ENCODE measurements at places on chromosomes 2 and 18. TPM values are rescaled to one million over a fixed set of nuclear protein-coding genes. Genes with fewer than 3 reads are reported as not detected.

Gene RAD51AP2
- total RNA-seq: not detected

Gene PPM1G
- total RNA-seq: 219 TPM

Gene TP53I3
- total RNA-seq: 57.1 TPM

Gene PPP4R3B
- 37.9 TPM for total RNA-seq

Gene SGPP2
- not detected for total RNA-seq

Gene MGAT4A
- total RNA-seq: 5.6 TPM

Gene GPR45
- not detected for total RNA-seq

Gene LONRF2
- 0.47 TPM for total RNA-seq

Gene SLC4A5
- not detected for total RNA-seq

GRCh38 chr18:78915446-78916008 lies 64.1 kb upstream of the SALL3 start:
- no peak for DNase-seq

DNA sequence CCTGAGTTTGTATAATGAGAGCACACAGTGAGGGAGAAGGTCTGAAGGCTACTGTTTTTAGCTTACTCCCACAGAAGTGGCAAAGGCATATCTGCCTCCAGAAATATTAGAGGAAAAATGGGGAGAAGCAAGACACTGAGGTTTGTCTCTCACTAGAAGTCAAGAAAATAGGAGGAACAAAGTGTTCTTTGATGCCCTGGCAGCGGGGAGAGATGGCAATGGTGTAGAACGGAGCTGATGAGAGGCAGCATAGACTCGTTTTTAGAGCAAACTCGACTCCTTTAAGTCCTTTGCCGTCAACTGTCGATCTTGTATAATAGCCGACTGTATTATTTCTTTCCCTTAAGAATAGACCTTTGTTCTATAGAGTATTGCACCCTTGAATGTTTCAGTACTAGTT lies 73.8 kb downstream of the ANKRD44 start:
- DNase-seq: no peak

DNA sequence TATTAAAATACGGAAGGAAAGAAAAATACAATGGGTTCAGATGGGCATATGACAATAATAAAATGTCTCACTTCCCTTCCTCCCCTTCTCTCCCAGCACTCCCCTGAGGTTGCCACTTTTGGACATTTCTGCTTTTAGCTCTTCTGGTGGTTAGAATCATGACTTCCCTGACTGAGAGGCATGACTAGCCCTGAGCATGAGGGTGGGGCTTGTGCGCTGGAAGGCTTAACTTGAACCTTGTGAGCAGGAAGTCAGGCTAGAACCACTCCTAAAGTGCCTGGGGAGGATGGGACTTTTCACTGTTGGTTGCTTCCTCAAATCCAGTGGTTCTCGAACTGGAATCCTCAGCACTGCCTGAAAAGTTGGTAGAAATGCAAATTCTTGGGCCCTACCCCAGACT lies 19.7 kb upstream of the ARHGAP25 start:
- peak; percentile 25 for DNase-seq

- DNase-seq: no peak
These were observed 682.7 kb upstream of the RAB6C start for GRCh38 chr2:129296806-129297205.

- DNase-seq: no peak
These were observed 498.7 kb upstream of the SPRED2 start for GRCh38 chr2:65931056-65931455.

DNA sequence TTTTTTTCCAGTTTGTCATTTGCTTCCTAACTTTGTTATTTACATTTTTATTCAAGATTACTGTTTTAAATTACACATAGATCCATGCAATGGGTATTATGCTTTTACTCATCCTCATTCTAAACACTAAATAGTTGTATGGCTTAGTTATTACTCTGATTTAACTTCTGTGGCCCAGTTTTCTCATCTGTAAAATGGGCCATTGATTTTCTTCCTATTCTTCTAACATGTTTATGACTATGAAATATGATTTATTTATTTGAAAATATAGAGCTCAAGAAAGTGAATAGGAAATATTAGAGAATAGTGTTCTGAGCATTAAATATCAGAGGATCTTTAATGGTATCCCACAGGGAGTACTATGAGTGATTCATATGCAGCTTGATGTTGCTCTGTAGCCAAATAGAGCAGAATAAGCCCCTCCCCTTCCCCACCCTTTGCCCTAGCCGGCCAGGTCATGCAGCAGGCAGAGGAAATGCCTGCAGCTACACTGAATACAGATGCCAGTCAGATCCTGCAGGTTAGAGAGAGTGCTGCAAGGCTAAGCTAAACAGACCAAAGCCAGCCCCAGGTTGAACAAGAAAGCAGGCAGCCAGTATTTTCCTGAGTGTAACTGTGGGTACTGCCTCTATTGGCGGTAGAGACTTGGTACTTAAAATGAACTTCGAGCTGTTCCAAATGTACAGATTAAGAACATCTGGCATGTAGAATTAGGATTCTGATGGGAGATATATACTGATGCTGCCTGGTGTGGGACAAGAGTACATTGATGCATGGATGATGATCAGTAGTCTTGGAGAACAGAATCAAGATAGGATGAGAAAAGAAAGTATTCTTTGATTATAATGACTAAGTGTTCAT lies 11.7 kb upstream of the ACYP2 start:
- peak; percentile 87 for DNase-seq

DNA sequence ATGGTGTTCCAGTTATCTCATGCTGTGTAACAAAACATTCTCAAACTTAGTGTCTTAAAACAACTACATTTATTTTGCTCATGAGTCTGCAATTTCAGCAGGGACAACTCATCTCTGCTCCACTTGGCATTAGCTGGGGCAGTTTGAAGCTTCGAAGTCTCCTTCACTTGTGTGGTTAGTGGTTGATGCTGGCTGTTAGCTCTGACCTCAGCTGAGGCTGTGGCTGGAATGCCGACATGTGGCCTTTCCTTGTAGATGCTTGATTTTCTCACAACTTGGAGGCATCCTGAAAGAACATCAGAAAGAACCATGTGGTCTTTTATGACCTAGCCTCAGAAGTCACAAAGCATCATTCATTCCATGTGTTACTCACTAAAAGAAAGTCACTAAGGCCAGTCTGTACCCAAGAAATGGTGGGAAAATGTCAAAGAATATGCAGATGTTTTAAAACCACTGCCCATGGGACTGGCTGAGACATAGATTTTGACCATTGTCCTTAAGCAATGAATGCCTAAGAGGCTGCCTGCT lies 3.8 kb upstream of the TMSB10 start:
- DNase-seq: peak; percentile 79

DNA sequence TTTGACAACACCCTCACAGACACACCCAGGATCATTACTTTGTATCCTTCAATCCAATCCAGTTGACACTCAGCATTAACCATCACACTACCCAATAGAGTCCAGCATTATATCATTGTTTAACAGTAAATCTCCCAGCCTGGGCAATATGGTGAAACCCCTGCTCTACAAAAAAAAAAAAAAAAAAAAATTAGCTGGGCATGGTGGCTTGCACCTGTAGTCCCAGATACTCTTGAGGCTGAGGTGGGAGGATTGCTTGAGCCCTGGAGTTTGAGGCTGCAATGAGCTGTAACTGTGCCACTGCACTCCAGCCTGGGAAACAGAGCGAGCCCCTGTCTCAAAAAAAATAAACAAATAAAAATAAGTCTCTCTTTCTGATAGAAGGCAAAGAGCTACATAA lies 304.0 kb downstream of the STK39 start:
- no peak for DNase-seq

DNA sequence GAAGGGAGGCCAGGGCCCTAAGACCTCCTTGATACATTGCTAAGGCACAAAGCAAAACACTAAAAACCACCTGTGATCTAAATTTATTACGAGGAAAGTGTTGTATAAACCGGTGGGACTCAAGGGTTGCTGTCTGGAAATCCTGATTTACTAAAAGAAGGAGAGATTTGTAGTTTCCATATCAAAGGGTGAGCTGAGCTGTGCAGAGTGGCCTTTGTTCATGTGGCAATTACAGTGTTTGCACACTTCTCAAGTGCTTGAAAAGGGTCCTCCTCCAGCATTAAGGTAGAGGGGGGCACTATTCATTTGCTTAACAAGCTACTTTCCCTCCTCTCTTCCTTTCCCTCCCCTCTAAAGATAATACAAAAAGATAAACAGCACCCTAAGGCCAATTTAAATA lies 30.5 kb upstream of the ITGA4 start:
- DNase-seq: no peak

DNA sequence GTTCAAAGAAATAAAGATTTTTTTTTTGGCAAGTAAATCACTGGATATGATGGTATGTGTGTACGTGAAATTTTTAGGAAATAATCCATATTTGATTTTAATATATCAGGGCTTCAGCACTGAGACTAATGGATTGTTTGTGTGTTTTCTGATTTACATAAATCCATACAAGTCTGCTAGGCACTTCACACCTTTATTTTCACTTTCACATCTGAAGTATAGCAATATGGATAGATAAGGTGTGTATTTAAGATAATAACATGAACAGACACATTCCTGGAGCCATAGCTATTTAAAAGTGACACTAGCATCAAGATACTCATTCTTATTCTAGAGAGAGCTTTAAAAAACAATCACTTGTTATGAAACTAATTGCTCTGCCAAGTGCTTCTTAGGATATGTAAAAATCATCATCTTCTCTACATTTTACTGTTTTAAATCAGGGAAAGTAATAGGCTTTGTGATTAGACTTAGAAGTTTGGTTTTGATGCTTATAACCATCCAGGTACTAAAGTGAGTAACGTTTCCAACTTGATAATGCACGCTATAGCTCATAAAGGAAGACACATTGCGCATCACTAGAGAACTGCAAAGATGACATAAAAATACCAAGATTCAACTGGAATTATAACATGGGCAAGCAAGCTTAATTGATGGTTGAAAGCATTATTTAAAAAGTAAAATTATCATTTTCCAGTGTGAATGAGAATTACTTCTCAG lies 208.9 kb downstream of the ZEB2 start:
- DNase-seq: no peak

GRCh38 chr2:8445580-8445979 lies 236.3 kb upstream of the ID2 start:
- DNase-seq: no peak

DNA sequence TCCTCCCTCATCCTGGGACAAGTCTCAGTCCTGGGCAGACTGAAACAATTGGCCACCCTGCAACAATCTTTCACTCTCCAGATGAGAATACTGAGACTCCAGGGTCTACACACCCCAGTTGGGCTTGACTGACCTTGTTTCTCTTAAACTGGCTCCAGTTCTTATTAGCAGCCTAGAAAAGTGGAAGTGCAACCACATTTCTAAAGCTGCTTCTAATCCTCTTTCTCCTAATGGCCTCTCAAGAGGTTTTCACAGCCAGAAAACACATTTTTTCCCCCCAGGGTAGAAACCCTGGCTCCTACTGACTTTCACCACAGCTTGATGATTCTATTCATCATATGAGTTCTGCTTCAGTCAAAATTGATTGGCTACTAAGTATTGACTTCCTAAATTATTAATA lies 45.8 kb downstream of the SLC4A5 start:
- no peak for DNase-seq

DNA sequence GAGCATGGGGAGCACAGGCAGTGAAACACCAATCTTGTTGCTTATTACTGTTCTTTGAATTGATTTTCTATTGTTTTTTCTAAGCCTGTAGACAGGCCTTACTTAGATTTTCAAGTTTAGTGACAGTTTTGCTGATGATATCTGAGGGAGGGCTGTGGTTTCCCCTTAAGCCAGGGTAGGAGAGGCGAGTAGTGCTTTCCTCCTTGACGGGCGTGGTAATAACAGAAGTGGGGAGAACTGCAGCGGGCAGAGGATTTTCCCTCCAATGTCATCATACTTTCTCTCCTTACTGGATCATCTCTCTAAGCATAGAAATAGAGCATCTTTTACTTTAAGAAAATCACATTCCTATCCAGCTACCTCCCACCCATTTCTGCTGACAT lies 314.4 kb downstream of the ALK start:
- no peak for DNase-seq

DNA sequence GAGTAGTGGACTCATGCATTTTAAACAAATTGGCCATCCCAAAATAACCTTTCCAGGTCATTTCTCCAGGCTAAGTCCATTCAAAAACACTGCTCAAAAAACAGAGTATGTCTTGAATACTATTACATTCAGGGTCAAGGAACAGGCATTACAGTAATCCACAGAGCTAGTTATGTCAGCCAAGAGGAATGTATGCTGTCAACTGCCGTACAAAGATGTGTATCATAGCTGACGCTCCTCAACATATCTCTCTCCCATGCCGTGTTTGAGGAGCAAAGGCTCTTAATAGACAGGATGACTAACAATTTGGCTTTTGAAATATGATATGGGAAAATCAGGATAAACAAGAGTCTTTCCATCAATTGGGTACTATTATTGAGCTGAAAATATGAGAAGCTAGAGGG lies 68.8 kb upstream of the KCTD1 start:
- DNase-seq: peak; percentile 78

DNA sequence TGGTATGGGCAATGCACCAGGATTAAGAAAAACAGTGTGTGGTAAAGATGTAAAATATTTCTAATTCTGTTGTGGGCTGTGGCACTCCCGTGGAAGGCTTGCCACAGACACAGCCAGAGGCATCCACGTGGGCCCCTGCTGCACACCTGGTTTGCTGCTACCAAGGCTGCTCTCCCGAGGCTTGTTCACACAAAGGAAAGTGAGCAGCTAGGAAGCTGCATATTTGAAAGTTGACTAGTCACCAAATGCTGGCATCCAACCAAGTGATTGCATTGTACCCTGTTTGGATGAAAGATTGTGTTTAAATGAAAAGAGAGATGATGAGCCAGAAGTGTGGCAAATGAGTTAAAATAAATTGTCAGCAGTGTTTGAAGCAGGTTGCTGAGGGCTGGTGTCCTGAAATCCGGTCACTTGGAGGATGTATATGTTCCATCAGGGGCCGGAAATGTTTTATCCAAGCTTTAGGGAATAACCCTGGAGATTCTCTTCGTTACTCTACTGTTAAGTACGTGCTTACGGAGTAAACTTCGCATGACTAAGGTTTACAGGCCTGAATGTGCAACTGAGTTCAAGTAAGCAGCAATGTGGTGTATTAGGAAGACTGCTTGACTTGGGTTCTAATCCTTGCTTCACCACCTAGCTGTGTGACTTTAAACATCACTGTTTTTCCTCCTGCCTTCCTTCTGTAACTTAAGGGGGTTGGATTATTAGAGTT lies 86.1 kb downstream of the MSH2 start:
- DNase-seq: peak; percentile 86

GRCh38 chr2:211477537-211478275 lies 921.3 kb downstream of the CPS1 start:
- DNase-seq: no peak

- DNase-seq: no peak
These were observed 638 bp downstream of the RPS7 start for GRCh38 chr2:3575534-3576262.

- DNase-seq: no peak
These were observed 55.9 kb downstream of the KCTD18 start for GRCh38 chr2:200453853-200454534.

- DNase-seq: peak; percentile 63
These were observed 344.0 kb downstream of the PIK3C3 start for GRCh38 chr18:42298759-42299675.

All from HT1080 (cell line).